Non-pigmented ciliary epithelial cell (primary cell): ENCODE measurements at places on chromosomes 1 and 21.
A peak's percentile ranks its signal among the peaks of the same experiment; 100 is the strongest.

DNA sequence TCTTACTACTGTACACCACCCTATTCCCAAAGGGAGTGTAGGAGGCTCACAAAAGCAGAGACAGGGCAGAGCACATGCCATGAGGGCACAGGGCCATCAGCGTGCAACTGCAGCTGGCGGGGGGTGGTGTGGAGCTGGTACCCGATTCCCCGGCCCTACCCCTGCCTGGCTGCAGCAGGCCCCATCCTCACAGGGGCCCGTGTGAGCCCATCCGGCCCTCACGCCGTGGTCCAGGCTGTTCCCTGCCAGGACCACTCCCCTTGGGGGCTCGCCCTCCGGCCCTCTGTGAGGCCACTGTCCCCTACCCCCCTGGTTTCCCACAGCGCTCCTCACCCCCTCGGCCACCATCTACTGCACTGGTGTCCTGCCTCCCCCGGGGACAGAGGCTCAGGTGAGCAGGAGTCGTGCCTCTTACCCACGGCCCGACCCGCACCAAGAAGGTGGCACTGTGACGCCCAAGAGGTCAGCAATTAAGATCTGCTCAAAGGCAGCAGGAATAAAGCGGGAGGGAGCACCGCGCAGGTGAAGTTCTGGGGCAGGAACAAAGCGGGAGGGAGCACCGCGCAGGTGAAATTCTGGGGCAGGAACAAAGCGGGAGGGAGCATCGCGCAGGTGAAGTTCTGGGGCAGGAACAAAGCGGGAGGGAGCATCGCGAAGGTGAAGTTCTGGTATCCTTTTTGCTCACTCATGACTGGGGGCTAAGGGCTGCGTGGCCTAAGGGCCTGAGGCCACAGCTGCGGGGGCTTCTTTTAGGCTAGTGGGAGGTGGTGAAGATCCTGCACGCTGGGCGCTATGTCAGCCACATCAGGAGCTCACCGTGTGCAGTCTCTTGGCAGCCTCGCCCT lies 3.9 kb downstream of the POFUT2 start:
- DNase-seq = no peak

DNA sequence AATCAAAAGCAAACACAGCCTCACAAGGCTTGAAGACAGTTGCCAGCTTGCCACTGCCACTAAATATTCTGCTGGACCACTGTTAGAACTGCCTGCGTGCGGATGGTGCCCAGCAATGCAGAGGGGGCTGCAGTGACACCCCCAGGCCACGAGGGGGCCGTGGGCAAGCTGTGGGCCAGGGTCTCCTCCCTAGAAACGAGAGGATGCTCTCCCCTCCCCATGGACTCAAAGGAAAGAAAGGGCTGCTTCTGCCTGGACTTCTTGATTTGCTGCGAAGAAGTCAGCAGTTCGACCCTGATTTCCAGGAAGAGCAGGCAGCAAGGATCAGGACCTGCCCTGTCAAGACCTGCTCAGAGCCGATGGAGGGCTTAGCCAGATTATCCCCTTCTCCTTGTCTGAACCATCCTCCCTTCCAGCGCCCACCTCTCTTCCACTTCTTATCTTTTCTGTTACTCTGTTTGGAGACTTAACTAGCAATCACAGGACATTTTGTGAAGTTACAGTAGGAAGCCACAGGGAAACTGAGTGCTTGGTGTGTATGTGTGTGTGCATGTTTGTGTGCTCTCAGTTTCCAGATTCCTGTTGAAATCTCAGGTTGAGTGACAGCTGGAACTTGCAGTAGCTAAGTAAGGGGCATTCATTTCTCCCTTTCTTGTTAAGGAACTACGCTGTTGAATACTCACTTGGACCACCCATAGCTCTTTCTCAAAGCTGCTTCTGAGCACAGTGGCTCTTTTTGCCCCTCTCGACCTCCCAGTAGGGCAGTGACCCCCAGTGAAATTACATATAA lies 2.7 kb downstream of the MAN1C1 start:
- no peak for DNase-seq

DNA sequence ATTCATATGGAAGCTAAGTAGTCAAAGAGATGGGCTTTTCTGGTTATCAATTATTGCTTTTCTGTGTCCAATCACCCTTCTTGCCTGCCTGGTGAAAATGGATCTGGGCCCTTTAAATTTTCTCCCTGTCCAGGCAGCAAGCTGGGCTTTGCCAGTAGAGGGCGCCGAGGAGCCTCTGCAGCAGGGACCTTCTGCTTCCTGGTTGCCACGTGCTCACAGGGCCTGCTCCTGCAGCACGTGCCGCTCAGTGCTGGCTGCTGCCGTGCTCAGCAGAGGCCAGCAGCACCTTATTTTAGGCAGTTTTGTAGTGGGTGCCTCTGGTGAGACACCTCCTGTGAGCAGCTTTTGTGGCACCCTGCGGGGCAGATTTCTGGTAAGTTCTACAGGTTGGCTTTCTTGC lies 4.0 kb downstream of the ACTL8 start:
- no peak for DNase-seq

GRCh38 chr1:215661033-215661432 lies 93.9 kb downstream of the KCTD3 start:
- no peak for DNase-seq

DNA sequence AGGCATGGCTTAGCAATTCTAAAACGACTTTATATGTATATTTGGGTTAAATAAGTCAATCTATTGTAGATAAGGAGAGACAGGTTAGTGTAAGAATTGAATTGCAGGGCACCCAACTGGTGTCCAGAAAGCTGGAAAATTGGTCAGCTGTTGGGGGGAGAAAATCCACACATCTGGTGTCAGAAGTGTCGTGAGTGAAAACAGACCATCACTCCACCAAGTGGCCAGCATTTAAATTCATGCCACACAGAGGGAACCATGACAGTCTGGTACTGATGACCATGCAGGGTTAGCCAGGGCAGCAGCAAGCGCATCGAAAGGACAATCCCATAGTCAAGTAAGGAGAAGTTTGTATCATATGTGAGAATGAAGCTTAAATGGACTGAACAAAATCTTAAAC lies 11.7 kb downstream of the LAX1 start:
- DNase-seq = no peak

DNA sequence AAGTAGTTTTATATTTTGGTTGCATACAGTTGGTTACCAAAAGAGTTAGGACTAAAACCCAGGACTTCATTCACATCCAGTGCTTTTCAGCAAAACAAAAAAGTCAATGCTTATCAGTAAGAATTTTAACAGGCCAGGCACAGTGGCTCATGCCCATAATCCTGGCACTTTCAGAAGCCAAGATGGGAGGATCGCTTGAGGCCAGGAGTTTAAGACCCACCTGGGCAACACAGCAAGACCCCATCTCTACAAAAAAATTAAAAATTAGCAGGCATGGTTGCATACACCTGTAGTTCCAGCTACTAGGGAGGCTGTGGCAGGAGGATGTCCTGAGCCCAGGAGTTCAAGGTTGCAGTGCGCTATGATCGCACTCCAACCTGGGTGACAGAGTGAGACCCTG lies 47.3 kb downstream of the AKT3 start:
- no peak for DNase-seq

DNA sequence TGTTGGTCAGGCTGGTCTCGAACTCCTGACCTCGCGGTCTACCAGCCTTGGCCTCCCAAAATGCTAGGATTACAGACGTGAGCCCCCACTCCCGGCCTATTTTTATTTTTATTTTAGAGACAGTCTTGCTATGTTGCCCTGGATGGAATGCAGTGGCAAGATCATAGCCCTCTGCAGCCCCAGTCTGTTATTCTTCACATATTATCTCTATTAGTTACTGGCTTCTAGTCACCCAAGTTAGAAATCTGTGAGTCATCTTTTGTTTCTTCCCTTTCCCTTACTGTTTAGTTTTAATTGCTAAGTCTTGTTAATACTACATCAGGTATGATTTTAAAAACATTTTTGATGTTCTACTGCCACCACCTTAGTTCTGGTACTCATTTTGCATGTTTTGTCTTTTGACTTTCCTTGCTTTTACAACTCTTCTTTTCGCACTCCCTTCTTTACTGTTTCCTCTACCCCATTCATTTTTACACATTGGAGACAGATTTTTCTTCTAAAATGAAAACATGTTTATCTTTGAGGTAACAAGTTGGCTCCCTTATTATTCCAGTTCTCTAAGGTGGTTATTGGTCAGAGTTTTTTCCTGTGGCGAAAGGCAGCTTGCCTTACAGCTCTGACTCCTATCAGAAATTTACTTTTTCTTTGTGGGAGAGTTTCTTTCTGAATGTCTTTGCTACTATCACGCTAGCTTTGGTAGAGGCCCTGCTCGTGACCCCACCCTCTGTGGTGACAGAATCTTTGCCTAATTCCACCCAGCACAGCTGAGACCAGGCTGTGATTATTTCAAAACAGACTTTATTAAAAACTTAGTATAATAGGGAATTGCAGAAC lies 19.5 kb downstream of the ZMYM4 start:
- DNase-seq = no peak

GRCh38 chr1:53688381-53689102 lies 50.4 kb downstream of the GLIS1 start:
- no peak for DNase-seq

- no peak for DNase-seq
These were observed 16.5 kb downstream of the SMAP2 start for GRCh38 chr1:40389871-40390560.

GRCh38 chr1:228471762-228472398 lies 15.3 kb upstream of the RNF187 start:
- DNase-seq = no peak

DNA sequence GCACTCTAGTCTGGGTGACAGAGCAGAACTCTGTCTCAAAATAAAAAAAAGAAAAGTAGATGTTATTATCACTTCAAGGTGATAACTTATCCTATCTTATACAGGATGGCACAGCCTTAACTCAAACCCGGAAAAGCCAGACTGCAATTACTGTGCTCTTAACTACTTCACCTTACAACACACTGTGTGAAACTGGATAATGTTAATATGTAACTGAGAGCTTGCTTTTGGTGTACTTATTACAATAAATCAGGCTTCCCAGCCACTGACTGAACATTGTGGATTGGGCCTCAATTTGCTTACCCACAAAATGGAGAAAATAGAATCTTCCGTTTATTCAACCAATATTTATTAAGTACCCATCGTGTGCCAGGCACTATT lies 1.4 kb downstream of the ORC1 start:
- DNase-seq = no peak

DNA sequence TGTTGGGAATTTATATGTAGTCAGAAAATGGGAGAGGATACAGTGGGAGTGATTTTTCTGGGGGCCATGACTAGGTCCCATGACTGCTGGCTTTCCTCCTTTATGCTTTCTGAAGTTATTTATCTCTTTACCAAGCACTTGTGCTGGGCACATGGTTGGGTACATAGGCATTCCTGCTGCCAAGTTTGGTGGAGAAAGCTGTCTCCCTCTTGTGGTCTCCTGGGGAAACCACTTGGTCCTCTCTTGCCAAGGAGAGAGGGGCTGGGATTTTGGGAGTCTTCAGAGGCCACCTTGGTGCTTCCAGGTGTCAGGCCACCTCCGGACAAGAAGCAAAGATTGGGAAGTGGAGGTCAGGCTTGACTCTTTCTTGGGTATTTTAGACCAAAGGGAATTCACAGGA lies 120.2 kb upstream of the KCNE2 start:
- DNase-seq = no peak

- no peak for DNase-seq
These were observed 10.6 kb downstream of the TRIM67 start for GRCh38 chr1:231172411-231172810.

- no peak for DNase-seq
These were observed 48.5 kb upstream of the ACOT11 start for GRCh38 chr1:54499360-54500106.

GRCh38 chr1:31765041-31765467 lies 914 bp upstream of the ADGRB2 start:
- DNase-seq = no peak

GRCh38 chr1:73162564-73162963 lies 880.2 kb upstream of the NEGR1 start:
- peak; percentile 3 for DNase-seq

GRCh38 chr1:111804776-111805175 lies 49.1 kb downstream of the DDX20 start:
- no peak for DNase-seq

- peak; percentile 95 for DNase-seq
These were observed 88.5 kb upstream of the VCAM1 start for GRCh38 chr1:100631015-100631551.

GRCh38 chr1:25064465-25065240 lies 134.6 kb upstream of the RUNX3 start:
- no peak for DNase-seq

DNA sequence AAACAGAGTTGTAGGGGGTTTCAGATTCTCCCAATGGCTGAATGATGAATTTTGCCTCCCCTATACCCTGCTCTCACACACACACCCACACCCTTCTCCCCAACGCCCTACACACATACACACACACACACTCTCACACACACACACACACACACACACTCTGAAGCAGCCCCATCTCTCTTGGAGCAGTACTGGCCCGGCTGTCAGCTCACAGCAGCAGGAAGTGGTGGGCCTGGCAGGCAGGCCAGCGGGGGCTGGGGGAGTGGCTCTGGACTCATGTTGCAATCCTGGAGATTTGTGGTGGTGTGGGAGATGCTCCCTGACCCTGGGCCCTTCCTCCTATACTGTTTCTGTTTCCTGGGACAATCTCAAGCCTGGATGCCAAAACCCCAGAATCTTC lies 2.2 kb downstream of the IKBKE start:
- DNase-seq = peak; percentile 62

DNA sequence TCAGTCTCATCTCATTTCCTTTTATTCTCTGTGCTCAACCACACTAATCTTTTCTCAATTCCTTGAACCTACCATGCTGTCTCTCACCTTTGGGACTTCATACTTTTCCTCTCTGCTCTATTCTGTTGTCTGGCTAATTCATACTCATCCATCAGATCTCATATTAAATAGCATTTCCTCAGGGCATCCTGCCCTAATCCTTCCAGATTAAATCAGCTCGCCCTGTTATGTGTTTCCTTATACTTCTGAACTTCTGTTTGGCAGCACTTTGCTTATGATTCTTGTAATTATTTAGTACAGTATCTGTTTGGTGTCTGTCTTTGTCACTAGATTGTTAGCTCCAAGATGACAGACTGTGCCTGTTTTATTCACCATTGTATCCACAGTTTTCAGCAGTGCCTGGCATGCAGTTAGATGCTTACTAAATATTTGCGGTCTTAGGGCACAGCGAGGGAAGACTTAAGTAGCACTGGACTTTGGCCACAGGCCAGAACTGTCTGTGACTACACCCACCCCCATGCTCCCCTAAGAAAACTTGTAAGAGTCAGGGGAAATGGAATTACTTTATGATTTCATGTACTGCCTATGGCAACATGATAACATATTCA lies 9.9 kb upstream of the CAP1 start:
- no peak for DNase-seq

DNA sequence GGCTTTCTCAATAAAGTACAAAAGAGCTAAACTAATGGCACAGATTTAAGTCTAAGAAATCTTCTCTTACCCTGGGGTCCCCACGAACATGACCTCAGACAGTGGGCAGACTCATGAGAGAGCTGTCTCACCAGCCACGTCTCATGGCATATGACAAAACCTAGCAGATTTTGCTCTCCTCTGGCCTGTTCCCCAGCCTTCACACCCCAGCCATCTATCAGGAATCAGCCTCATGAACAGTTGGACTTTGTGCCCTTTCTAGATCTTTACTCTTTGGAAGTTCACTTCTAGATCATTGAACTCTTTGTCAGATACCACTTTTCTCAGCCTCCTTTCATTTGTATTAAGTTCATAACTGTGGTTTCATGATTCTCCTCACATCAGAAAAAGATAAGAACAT lies 14.2 kb upstream of the HSD3B1 start:
- no peak for DNase-seq

GRCh38 chr1:26218906-26219494 lies 15.0 kb upstream of the CEP85 start:
- DNase-seq = no peak
